T-helper 2 cell treated with Interferon-gamma antibody and Interleukin-4, amounts not matched to agents 100 ng/mL and 5 ng/mL, for 36 hours (primary cell): ENCODE measurements at places on chromosomes 4 and X. TPM values are rescaled to one million over a fixed set of nuclear protein-coding genes. Genes with fewer than 3 reads are reported as not detected.

ARL9 gene
- 0.14 TPM in 1 of 2 replicates, not detected in the other for total RNA-seq

SYP gene
- total RNA-seq, result 0.95 and 1.3 TPM in 2 replicates

GAGE1 gene
- total RNA-seq, result not detected in 2 replicates

CT45A3 gene
- total RNA-seq, result not detected in 2 replicates

ZFP92 gene
- 1.3 and 1.5 TPM in 2 replicates for total RNA-seq

FRYL gene
- 84.7 and 88.6 TPM in 2 replicates for total RNA-seq

KLKB1 gene
- total RNA-seq, result 0.36 TPM in 2 replicates
